Fibroblast of gingiva (primary cell): ENCODE measurements at places on chromosomes 7 and 10.

- DNase-seq: no peak
Observed at GRCh38 chr7:6395898-6396595, 51.7 kb downstream of the DAGLB start.

DNA sequence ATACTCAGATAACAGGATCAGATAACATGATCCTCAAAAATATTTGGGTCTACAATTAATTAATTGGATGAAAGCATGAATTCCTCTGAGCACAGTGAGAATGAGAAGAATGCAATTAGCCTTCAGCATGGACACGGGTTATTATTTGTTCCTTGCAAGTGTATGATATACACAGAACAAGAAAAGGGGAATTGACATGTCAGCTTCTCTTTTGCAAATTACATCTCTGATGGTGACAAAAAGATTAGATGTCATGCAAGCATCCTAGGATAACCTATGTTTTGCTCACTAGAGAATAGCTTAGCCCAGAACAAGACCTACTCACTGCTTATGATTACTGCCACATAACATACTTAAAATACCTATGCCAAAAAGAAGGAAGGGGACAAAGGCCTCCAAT is 120.3 kb downstream of the ABLIM1 start:
- DNase-seq: no peak

GRCh38 chr10:89426230-89426868 is 12.0 kb downstream of the IFIT5 start:
- peak; percentile 51 for DNase-seq

DNA sequence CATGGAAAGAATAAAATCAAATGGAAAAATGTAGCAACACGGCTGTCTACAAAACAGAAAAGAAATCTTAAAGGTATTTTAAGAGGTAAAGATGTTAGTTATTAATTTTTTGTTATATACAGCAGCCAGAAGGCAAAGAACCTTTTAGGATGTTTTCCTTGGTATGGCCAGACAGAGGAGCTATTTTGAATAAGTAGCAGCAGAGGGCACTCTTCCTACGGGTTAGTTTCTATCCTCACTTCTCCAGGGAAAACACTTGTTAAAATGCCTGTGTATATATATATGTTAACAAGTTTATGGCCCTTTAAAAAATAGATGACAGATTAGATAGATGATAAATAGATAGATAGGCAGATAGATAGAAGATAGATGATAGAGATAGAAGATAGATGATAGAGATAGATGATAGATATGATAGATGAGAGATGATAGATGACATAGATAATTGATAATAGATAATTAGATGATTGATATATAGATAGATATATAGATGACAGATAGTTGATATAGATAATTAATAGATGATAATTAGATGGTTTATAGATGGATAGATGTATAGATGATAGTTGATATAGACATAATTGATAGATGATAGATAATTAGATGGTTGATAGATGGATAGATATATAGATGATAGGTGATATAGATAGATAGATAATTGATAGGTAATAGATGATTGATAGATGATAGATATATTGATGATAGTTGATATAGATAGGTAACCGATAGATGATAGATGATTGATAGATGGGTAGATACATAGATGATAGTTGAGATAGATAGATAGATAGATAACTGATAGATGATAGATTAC is 57.8 kb upstream of the WIPF3 start:
- peak; percentile 44 for DNase-seq

DNA sequence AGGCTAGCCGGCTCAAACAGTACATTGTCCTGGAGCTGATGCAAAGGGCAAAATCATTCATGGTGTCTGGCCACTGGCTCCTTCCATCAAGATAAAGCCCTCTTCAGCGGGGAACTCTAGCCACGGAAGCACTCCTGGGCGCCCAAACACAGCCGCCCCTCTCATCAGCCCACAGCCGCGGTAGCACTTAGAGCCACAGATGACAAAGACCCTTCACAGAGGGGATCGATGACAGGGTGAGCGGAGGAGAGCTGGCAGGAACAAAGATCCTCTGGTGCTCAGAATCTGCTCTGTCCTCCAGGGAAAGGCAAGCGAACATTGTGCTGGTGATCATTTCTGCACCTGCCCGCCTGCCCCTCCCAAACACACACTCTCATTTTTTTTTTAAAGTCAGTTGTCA is 222.2 kb upstream of the NRP1 start:
- DNase-seq: no peak
